ENCODE measurements at places on chromosomes 16 and 17. TPM values are rescaled to one million over a fixed set of nuclear protein-coding genes. Genes with fewer than 3 reads are reported as not detected.

Gene TBC1D3C
- not detected for total RNA-seq

Gene CIBAR2
- total RNA-seq: 1.6 TPM

Gene SIRT7
- total RNA-seq: 25.2 TPM

Gene GFOD2
- 24.5 TPM for total RNA-seq

Gene JPH3
- 0.69 TPM for total RNA-seq

Gene RTN4RL1
- 10.7 TPM for total RNA-seq

Gene C16orf95
- 2.5 TPM for total RNA-seq

Gene OR2C1
- not detected for total RNA-seq

Gene RND2
- 0.63 TPM for total RNA-seq

Gene MT1M
- 27.9 TPM for total RNA-seq

Gene OVCA2
- 22.9 TPM for total RNA-seq

Gene BLMH
- 32.5 TPM for total RNA-seq

Gene TP53TG3D
- not detected for total RNA-seq

Gene CEP112
- total RNA-seq: 27.4 TPM

Gene SLC5A10
- total RNA-seq: 9.7 TPM

Gene NDE1
- 31.7 TPM for total RNA-seq

Gene DRG2
- total RNA-seq: 39.2 TPM

Gene RAMP2
- 55.7 TPM for total RNA-seq

Gene MT4
- not detected for total RNA-seq

Gene TP53TG3F
- total RNA-seq: not detected

Gene SMTNL2
- 25.6 TPM for total RNA-seq

Gene TNP2
- not detected for total RNA-seq

Gene ABCC3
- total RNA-seq: 156 TPM

Gene VPS35
- total RNA-seq: 96.7 TPM

Gene ST6GALNAC1
- total RNA-seq: 0.31 TPM

Gene APPBP2
- 44.4 TPM for total RNA-seq

Gene ZFP3
- 10.0 TPM for total RNA-seq

Gene KRT9
- not detected for total RNA-seq

Gene MPP3
- 5.8 TPM for total RNA-seq

Gene HBQ1
- total RNA-seq: not detected

Gene RUNDC3A
- total RNA-seq: 2.2 TPM

Gene BEAN1
- 2.4 TPM for total RNA-seq

Gene OR1A1
- total RNA-seq: not detected

Gene AOC3
- 40.6 TPM for total RNA-seq

Gene SEC14L5
- total RNA-seq: 0.16 TPM

Gene KRT39
- not detected for total RNA-seq

Gene CNTD1
- total RNA-seq: 0.60 TPM

Gene LITAFD
- not detected for total RNA-seq

All from kidney (tissue), 22 donors.